Activated B cell treated with CpG ODN at 0.5 μM for 24 hours (primary cell): ENCODE measurements at places on chromosomes 7 and 10. TPM values are rescaled to one million over a fixed set of nuclear protein-coding genes. Genes with fewer than 3 reads are reported as not detected.

The FBXL13 gene
- 2.9 and 3.4 TPM in 2 replicates for total RNA-seq

The PRR15 gene
- not detected in 2 replicates for total RNA-seq

The SNX10 gene
- total RNA-seq, result 28.9 and 32.3 TPM in 2 replicates

The DENND2A gene
- not detected in 2 replicates for total RNA-seq

The PTPRE gene
- total RNA-seq, result 28.2 and 36.8 TPM in 2 replicates

The ZP3 gene
- total RNA-seq, result 0.91 and 2.9 TPM in 2 replicates

DNA sequence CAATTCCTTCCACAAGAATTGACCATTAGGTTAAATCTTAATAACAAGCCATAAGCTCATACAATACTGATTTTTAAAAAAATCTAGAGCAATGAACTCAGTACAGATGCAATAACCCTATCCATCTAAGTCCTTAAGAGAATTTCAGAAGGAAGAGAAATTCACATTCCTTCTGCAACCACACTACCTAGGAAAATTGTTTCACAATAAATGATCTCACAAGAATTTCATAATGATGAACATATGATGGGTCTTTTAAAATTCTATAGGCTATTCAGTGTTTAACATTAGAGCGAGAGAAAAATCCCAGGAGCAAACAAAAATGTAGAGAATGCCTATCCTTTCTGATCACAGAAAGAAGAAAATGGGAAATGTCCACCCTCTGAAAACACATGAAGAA lies 70.0 kb upstream of the MAGI2 start:
- H3K4me1 ChIP-seq, result no peaks in the 10 kb centered on the region
- H3K27me3 ChIP-seq, result no peaks in the 10 kb centered on the region
- H3K36me3 ChIP-seq, result no peaks in the 10 kb centered on the region
- no peak overlapping the region for H3K27ac ChIP-seq
- no peak for DNase-seq
- H3K4me3 ChIP-seq, result no peak overlapping the region

GRCh38 chr7:79132844-79133451 lies 320.5 kb downstream of the MAGI2 start:
- no peaks in the 10 kb centered on the region for H3K27me3 ChIP-seq
- H3K4me3 ChIP-seq, result no peak overlapping the region
- DNase-seq, result no peak
- H3K4me1 ChIP-seq, result no peaks in the 10 kb centered on the region
- H3K27ac ChIP-seq, result no peak overlapping the region

DNA sequence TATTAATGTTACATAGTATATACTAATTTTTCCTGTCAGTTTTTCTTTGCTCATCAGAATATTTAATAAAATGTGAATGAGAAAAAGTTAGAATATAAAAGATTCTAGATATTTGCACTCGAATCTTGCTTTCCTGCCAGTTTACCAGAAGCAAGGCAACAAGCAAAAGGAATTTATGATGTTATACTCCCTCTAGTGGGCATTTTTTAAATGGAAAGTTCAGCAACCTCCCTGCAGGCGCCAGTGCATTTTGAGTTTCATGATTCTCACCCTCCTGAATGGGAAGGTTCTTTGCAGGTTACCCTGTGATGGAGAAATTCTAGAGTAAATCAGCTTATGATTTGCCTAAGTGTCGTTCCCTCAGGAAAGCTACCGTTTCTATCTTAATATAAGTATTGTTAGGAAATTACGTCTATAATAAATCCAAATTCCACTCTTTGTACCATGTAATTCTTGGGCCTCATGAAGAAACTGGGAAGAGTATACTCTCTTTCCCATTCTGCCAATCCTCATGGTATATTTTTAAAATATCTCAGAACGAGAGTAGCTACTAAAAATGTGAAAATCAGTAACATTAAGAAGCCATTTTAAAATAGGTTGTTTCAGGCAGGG lies 350.0 kb downstream of the CRPPA start:
- no peak for DNase-seq
- no peaks in the 10 kb centered on the region for H3K36me3 ChIP-seq
- H3K4me3 ChIP-seq, result no peak overlapping the region
- H3K4me1 ChIP-seq, result no peaks in the 10 kb centered on the region

DNA sequence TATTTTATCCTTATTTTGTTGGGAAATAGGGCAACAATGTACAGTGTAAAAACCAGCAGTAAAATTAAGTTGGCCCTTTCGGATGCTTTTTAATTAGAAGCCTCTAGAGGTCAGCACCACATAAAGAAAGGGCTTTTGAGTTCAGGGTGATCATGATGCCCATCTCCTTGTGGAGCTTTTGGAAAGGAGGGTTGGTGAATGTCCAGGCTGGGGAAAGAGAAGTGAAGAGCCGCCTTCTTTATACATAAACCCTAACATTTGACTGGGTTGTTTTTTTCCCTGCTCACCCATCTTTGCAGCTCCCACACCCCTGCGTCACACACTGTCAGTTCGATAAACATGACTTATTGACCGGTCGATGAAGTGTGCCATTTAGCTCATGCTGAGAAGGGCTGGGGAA lies 29.8 kb downstream of the MTURN start:
- H3K4me1 ChIP-seq, result peaks cover 39% of the 10 kb centered on the region
- no peaks in the 10 kb centered on the region for H3K36me3 ChIP-seq
- H3K27me3 ChIP-seq, result no peaks in the 10 kb centered on the region
- no peak overlapping the region for H3K4me3 ChIP-seq

DNA sequence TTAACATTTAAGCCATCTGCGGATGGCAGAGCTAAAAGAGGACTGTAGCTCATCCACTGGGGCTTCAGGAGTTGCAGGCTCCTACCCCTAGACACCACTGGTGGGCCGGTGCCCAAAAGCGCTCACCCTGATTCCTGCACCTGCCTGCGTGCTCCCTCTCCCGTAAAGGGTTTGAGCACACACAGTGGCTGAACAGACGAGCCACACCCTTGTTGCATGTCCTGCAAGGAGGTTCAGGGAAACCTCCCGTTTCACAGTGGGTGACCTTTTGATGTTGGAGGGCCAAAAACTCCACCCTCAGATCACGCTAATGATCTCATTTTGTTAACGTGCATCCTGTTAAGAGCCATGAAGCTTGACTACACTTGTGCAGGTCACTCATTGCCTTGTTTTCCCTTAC lies 37.9 kb downstream of the SYPL1 start:
- H3K4me1 ChIP-seq, result peaks cover 98% of the 10 kb centered on the region
- no peaks in the 10 kb centered on the region for H3K27me3 ChIP-seq
- DNase-seq, result no peak
- no peaks in the 10 kb centered on the region for H3K36me3 ChIP-seq

DNA sequence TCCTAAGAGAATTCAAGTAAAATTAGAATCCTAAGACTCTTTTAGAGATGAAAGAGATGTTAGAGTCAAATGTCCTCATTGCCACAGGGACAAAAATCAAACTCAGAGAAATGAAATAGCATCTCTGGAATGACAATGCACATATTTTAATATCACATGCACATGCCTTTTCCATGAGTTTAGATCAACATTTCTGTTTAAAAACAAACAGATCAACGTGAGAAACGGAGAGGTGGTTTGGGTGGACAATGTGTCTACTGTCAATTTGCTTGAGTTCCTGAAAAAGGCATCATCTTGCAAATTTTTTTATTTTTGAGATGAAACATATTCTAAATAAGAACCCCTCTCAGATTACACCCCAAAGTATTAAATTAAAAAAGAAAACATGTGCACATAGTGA lies 130.0 kb downstream of the CHRM2 start:
- no peak for DNase-seq
- no peak overlapping the region for H3K4me3 ChIP-seq
- no peaks in the 10 kb centered on the region for H3K4me1 ChIP-seq
- H3K27me3 ChIP-seq, result no peaks in the 10 kb centered on the region
- H3K27ac ChIP-seq, result no peak overlapping the region

- H3K27me3 ChIP-seq, result no peaks in the 10 kb centered on the region
- peak overlapping the region; percentile 92 for H3K4me3 ChIP-seq
- H3K27ac ChIP-seq, result peak overlapping the region; percentile 80
- DNase-seq, result no peak
- H3K4me1 ChIP-seq, result peaks cover 49% of the 10 kb centered on the region
- peaks cover 16% of the 10 kb centered on the region for H3K36me3 ChIP-seq
These were observed 530 bp upstream of the ANXA7 start for GRCh38 chr10:73414230-73414945.

GRCh38 chr10:21746118-21746517 lies 212.1 kb downstream of the MLLT10 start:
- DNase-seq, result no peak
- H3K4me1 ChIP-seq, result peaks cover 4% of the 10 kb centered on the region
- H3K4me3 ChIP-seq, result no peak overlapping the region

DNA sequence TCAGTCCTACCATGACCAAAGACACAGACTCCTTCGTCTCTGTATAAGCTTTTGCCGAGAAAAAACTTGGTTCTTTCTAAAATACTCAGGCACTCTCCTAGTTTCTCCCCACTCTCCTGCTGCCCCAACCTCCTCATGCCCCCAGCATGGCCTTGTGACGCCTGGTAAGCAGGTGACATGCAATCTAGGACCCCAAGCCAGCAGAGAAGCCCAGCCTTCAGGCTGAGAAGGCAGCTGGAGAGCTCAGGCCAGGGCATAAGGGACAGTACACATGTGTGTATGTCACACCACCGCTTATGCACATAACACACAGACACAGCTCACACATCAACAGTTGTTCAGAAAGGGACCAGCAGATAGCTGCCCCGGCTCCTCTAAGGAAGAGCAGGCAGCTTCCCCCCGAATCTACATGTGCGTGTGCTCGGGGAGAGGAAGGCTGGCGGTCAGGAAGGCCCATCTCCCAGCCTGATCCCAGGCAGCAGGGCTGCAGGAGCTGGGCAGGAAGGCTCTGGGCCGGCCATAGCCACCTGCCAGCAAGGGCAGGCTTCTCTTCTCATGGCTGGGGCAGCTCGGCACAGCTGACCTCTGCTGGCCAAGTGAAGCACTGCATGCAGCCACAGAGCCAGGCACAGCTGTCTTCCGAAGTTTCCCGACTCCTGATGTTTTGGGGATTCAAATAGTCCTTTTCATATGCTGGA lies 8.5 kb downstream of the DDX56 start:
- DNase-seq, result peak; percentile 63
- H3K36me3 ChIP-seq, result peaks cover 66% of the 10 kb centered on the region
- H3K4me1 ChIP-seq, result no peaks in the 10 kb centered on the region
- no peak overlapping the region for H3K4me3 ChIP-seq
- H3K27me3 ChIP-seq, result no peaks in the 10 kb centered on the region

GRCh38 chr7:84060760-84061261 lies 133.8 kb downstream of the SEMA3A start:
- H3K27me3 ChIP-seq, result no peaks in the 10 kb centered on the region
- H3K27ac ChIP-seq, result no peak overlapping the region
- H3K36me3 ChIP-seq, result no peaks in the 10 kb centered on the region

GRCh38 chr10:60262647-60263126 lies 127.0 kb downstream of the ANK3 start:
- no peaks in the 10 kb centered on the region for H3K27me3 ChIP-seq
- peaks cover 2% of the 10 kb centered on the region for H3K4me1 ChIP-seq
- peaks cover 11% of the 10 kb centered on the region for H3K36me3 ChIP-seq
- no peak overlapping the region for H3K27ac ChIP-seq

DNA sequence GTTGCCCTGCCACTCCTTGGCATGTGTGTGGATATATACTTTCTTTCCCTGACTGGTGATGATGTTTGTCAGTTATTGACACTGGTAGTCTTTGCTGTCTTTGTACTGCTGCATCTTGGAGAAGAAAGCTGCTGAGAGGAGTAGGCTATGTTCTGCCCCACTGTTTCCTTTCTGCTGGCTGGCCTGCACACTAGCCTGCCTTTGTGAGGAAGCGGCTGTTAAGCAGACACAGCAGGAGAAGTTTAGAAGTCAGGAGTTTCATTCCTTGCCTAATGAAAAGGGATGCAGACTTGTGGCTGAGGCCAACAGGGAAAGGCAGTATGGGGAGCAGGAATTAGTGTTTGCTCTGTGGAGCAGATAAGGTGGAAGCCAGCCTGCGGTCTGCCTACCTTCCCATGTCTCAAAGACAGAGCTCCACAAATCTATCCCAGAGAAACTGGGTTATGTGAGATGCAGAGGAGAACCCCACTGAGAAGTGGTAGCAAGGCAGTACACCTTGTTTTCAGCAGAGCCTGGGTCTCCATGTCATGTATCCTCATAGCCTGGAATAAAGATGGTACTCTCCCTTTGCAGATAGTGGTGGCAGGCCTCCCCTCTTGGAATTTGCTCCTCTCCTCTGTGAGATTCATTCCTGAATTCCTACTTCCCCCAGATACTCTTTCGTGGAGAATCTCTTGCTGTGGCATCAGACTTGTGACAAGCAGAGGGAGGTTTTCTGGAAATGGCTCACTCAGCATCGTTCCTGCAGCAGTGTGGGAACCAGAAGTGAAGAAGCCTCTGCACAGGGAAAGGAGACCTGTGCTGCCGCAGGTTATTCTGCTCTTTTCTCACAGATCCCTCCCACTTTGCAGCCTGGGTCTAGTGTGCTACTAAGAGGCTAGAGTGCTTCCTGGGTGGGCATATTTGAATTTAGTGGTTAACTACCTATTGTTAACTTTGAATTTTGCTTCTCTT lies 130.2 kb downstream of the LRRC4 start:
- peaks cover 54% of the 10 kb centered on the region for H3K4me1 ChIP-seq
- H3K27ac ChIP-seq, result no peak overlapping the region
- no peak for DNase-seq
- H3K27me3 ChIP-seq, result no peaks in the 10 kb centered on the region

DNA sequence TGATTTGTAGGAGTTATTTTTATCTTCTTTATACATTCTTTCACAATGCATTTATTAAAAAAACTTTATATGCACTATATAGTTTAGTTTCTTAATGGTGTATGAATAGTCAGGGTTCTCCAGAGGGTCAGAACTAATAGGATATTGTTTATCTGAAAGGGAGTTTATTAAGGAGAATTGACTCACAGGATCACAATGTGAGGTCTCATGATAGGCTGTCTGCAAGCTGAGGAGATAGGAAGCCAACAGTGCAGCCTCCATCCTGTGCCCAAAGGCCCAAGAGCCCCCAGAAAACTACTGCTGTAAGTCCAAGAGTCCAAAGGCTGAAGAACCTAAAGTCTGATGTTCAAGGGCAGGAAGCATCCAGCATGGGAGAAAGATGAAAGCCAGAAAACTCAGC lies 192.8 kb upstream of the AHR start:
- H3K4me1 ChIP-seq, result no peaks in the 10 kb centered on the region
- H3K27ac ChIP-seq, result no peak overlapping the region
- H3K36me3 ChIP-seq, result no peaks in the 10 kb centered on the region

- H3K27ac ChIP-seq, result no peak overlapping the region
- DNase-seq, result no peak
- peaks cover 7% of the 10 kb centered on the region for H3K36me3 ChIP-seq
- H3K4me3 ChIP-seq, result peak overlapping the region; percentile 57
- no peaks in the 10 kb centered on the region for H3K27me3 ChIP-seq
These were observed 64.9 kb downstream of the STEAP1B start for GRCh38 chr7:22435105-22435504.
